ENCODE measurements at places on chromosomes 13 and 19.

- no peak for DNase-seq
Observed at GRCh38 chr13:97559030-97559429, 125.1 kb downstream of the RAP2A start.

DNA sequence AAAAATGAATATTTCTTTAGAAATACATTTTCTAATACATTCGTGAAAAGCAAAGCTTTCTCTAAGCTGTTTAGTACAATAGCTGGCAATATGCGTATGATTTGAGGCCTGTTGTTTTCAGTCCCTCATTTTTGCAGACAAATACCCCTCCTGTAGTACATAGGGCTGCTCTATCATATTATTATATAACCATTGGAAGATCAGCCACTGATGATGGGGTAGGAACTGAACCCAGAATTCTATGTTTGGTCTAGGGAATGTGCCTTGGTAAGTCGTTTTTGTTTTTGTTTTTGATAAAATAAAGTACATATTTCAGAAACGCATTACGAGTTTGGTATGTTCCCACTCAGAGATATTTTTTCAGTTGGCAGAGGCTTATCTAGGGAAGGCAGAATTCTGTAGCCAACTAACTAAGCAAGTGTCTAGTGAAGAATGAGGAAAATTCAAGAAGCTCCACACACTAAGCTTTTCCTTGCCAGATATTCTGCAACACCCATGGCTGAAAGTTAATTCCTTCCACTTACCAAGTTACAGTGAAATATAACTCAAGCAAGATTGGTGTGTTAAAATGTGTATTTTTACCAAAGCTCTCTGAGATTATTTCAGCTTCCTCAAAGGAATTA, 656.9 kb upstream of the MIR17HG start:
- no peak for DNase-seq

GRCh38 chr19:35860436-35860817, 3.7 kb downstream of the KIRREL2 start:
- no peak for DNase-seq

DNA sequence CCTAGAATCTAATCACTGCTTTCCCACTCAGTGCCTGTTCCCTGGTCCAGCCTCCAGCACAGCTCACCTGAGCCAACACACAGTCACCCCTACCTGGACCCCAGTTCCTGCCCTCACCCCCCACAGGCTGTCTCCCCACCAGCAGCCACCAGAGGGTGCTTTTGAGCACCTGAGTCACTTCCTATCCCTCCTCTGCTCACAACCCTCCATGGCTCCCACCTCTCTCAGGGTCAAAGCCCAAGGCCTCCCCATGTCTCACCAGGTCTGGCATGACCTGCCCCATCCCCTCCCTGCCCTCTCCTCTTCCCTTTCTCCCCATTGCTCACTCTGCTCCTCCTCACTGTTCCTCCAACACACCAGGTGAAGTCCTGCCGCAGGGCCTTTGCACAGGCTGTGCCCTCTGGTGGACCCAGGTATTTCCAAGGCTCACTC, 7.1 kb upstream of the DPP9 start:
- no peak for DNase-seq

All from cardiac septum (tissue), 1 donor.